ENCODE measurements at places on chromosomes 7 and 10.

DNA sequence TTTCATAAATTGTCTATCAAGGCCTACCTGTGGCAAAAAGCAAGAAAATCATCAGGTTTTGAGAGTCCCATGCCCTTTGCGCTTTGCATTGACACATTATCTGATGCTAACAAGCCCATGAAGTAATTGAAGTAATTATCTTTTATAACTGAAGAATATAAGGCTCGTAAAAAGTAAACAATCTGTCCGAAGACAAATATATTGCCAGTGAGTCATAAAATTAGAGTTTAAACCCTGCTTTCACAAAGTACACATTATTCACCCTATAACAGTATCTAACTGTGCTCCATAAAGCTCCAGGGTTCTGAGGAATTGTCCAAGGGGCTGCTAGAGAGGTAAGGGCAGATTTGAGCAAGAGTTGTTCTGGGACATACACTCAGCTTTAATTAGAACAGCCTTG lies 102.3 kb upstream of the PPP1R3A start:
- no peak for DNase-seq

DNA sequence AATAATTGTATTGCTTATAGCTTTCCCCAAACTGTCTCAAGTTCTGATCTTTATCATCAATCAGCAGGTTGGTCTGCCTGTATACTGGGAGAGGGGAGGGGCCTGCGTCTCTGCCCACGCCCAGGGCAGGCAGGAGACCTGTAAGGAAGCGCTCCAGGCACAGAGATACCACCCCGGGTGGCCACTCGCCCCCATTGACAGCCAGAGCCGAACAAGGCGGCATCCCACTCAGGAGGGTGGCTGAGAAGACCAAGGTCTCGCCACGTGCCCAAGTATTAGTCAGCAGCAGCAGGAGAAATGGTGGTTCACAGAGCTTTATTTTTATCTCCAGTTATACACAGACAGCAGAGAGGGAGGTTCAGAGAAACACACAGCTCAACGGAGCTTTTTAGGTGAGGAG lies 7.2 kb downstream of the STK32C start:
- DNase-seq = no peak

DNA sequence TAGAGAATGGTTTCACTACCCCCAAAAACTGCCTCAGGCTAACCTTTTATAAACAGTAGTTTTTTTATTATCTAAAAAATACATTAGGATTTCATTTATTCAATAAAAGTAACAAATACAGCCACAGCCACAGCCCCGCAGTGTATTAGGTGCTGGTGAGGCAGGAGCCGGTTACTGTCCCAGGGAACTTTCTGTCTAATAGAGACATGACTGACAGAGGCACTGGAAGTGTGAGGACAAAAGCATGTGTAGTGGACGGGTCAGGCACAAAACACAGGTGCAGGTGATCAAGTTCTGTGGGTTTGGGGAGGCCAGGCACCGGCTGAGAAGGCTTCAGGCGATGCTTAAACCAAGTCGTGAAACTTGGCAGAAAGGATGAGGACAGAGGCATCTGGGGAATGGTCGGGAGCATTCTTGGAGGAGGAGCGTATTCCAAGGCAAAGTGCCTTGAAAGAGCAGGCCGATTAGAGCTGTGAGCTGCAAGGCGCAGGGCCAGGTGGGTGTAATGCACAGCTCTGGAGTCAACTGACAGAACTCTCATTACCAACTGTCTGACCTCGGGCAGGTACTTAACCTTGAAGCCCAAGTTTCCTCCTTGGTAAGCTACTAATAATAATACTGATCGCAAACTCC lies 138.2 kb downstream of the USP6NL start:
- peak; percentile 86 for DNase-seq

GRCh38 chr7:134140889-134141867 lies 14.0 kb downstream of the LRGUK start:
- peak; percentile 85 for DNase-seq

- DNase-seq = no peak
Measured at GRCh38 chr7:73577627-73578341, 595 bp downstream of the TBL2 start.

- no peak for DNase-seq
Measured at GRCh38 chr10:44195112-44196007, 189.5 kb downstream of the CXCL12 start.

- DNase-seq = no peak
Measured at GRCh38 chr10:51510231-51510630, 189.2 kb downstream of the CSTF2T start.

DNA sequence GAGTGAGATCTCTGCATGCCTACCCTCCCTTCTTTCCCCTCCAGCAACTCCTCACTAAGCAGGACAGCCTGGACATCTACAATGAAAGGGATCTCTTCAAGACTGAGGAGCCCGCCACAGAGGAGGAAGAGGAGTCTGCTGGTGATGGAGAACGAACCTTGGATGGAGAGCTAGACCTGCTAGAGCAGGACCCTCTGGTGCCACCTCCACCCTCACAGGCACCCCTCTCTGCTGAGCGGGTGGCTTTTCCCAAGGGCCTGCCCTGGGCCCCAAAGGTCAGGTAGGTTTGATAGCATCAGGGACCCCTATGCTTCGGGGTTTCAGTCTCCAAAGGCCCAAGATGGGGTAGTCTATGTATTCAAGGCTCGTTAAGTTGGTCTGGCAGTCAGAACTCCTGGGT lies 23.9 kb downstream of the STRIP2 start:
- no peak for DNase-seq

DNA sequence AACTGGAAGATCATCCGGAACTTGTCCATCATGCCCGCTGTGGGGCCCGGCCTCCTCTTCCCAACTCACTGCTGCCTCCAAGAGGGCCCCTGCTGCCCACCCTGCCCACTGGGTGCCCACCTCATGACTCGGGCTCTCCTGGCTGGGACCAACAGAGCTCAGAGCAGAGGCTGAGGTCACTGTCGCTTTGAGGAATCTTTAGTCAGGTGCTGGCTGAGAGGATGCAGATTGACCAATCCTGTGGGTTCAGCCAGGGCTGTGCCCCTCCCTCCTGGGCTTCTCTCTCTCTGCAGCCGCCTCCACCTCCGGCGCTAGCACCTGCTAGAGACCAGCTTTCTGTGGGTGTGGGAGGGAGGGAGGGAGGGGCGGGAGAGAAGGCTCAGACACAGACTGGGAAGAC lies at the start of gene CALHM1:
Gene CALHM1, minus strand, starts transcription at position 181 of the 400 bp plus-strand sequence. Its CDS starts 149 bp downstream, at position 32.
- peak; percentile 78 for DNase-seq

DNA sequence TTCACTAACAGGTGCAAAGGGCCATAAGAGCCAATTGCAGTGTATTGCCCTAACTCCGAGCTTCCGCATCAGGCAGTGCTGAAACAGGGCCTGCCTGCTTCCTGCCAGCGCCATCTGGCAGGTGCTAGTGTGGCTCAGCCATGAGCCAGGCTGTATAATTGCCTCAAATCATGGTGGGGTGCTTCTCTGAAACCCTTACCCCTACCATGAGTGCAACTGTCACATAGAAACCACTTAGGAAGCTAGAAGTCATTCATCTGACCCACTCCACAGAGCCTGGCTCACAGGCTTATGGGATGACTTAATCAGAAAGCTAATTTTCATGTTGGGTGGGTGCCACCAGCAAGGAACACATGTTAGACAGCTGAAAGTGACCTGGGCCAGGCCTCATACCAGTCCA lies 133.3 kb upstream of the LAMB4 start:
- DNase-seq = no peak

GRCh38 chr7:2830609-2831376 lies 13.3 kb downstream of the GNA12 start:
- no peak for DNase-seq

DNA sequence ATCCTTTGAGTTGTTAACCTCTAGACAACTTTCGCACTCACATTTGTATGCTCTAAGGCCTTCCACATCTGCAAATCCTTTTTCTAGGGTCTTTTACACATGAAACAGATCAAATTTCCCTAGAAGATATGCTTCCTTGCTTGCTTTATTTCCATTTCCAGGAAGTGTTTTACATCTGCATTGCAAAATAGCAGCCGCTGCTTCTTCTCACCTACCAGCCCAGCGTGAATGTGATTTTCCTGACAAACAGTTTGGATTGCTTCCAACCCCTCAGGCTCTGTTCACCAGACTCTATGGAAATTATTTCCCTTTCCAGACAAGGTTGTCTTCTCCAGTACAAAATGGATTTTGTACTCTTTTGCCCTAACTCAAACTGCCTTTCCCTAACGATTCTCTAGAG lies 50.9 kb upstream of the PAPSS2 start:
- DNase-seq = peak; percentile 48

DNA sequence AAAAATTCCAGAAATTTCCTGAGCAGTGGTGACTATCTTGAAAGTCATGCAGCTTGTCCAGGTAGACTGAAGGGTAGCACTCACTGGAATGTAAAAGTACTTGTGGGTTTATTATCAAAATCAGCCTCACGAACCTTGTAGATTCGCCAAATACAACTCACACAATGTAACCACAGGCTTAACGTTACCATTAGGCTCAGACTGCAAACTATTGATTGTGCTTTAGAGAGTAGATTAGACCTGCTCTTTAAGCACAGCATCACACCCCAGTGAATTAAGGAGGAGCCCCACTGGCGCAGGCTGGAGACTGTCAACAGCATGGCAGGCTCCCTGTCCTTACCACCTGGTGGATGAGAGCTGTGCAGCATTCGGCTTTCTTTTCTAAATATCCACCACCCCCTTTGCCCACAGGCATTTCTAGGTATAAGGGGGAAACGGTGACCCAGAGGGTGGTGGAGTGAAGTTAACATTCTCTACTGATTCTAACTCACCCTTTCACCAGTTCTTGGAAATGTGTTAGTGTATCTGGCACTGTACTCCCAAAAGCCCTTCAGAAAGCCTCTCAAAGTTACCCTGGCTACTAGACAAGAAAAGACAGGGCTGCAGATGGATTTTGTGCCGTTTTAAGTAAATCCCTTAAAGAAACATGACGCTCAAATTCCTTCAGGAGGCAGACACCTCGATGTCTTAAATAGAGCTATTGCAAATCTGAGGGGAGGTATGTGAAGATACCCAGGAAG lies 56.6 kb downstream of the GSDME start:
- DNase-seq = peak; percentile 58

DNA sequence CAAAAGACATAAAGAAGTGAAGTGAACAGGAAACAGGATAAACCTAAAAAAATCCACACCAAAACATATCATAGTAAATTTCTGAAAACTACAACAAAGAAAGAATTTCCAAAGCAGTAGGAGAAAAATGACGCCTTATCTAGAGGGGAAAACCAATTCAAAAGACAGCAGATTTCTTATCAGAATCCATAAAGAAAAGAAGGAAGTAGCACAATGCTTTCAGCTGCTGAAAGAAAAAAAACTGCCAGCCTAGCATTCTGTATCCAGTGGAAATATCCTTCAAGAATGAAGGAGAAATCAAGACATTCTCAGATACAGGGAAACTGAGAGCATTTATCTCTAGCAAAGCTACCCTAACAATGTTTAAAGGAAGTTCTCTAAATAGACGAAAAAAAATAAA lies 37.8 kb downstream of the PDLIM1 start:
- no peak for DNase-seq

DNA sequence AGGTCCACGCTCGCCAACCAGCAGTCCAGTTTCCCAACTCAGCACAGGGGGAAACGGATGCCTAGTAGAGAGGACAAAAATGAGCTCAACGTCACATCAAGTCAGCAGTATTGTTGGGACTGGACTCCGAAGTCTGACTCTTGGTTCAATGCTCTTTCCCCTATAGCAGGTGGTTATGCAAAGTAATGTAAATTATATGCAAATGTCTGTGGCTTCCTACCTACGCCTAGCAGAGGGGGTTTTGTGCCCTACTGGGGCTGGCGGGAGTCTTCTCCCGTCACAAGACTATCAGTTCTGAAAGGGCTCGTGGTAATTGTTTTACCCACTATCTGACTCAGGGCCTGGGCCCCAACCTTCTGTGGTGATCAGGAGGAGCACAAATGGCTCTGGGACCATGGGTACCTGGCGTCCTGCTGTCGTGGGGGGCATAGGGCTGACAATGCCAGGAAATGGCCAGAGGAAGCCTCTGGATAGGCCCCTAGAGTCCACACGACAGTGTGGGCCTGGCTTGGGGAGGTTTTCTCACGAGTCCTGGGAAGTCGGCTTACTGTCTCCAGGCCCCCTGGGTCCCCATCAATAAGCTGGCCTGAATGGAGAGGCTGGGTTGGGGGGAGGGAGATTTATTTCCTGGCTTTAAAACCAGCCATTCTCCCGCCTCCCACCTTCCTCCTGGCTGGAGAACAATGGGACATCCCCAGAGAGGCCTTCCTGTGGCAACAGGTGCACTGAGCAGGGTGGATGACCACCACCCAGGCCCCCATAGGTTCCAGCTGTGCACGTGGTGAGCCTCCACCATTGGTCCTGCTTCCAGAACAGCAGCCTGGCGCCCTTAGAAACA lies 41.8 kb downstream of the UNC5B start:
- DNase-seq = no peak
